Fibroblast of skin of right quadriceps (primary cell): ENCODE measurements at places on chromosomes 1 and 21.

DNA sequence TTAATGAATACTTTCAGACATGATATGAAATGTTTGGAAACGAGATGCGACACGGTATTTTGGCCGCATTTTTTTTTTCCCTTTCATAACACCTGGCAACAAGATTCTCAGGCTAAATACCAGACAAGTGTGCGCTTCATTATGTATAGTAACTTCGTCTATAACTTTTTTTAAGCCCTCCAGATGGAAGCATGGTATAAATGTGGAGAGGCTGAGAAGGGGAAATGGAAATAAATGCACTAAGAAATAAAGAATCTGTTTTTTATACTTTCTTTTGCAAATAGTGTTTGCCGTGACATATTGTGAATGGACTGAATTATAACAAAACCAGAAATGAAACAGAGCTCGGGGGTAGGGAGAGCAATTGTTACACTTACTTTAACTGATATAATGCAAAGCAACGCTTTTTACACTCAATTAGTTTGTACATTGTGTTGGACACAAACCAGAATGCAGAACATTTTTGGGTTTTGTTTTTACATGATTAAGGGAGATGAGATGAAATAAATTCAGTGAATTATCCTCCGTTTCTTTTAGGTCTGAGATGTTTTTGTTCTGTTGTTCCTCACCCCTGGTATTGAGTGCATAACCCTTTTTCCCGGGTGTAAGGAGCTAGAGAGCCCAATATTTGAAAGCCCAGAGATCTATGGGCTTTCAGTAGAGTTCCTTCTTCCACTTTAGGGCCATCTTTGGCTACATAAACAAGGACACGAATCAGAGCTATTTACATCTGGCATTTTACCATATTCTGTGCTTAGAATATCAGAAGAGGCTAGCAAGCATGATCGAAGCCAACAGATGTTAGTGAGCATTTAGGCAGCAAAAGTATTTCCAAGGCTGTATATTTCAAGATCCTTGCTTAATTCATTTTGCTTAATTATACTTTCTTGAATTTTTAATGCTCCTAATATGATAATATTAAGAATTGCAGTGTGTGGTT, 478.0 kb downstream of the CAMTA1 start:
- no peak for DNase-seq

GRCh38 chr1:38607526-38607925, 252.0 kb downstream of the RRAGC start:
- DNase-seq, result no peak

DNA sequence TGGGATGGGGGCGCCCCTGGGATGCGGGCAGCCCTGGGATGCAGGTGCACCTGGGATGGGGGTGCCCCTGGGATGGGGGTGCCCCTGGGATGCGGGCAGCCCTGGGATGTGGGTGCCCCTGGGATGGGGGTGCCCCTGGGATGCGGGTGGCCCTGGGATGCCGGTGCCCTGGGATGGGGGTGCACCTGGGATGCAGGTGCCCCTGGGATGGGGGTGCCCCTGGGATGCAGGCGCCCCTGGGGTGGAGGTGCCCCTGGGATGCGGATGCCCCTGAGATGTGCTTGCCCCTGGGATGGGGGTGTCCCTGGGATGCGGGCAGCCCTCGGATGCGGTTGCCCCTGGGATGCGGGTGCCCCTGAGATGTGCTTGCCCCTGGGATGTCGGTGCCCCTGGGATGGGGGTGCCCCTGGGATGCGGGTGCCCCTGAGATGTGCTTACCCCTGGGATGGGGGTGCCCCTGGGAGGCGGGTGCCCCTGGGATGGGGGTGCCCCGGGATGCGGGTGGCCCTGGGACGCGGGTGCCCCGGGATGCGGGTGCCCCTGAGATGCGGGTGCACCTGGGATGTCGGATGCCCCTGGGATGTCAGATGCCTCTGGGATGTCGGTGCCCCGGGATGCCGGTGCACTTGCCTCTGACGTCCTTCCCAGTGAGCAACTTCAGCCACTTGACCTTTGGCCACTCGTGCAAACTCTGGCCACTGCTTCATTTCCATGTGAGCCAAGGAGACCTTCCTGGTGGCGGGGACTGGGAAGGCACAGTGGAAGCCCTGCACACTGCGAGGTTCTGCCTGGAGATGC, 37.3 kb upstream of the SLC19A1 start:
- no peak for DNase-seq

GRCh38 chr1:83857103-83857502, 141.8 kb downstream of the TTLL7 start:
- DNase-seq, result peak; percentile 68

GRCh38 chr1:4308806-4309205, 345.6 kb upstream of the AJAP1 start:
- no peak for DNase-seq

GRCh38 chr1:66981679-66982078, 56.9 kb downstream of the MIER1 start:
- no peak for DNase-seq

DNA sequence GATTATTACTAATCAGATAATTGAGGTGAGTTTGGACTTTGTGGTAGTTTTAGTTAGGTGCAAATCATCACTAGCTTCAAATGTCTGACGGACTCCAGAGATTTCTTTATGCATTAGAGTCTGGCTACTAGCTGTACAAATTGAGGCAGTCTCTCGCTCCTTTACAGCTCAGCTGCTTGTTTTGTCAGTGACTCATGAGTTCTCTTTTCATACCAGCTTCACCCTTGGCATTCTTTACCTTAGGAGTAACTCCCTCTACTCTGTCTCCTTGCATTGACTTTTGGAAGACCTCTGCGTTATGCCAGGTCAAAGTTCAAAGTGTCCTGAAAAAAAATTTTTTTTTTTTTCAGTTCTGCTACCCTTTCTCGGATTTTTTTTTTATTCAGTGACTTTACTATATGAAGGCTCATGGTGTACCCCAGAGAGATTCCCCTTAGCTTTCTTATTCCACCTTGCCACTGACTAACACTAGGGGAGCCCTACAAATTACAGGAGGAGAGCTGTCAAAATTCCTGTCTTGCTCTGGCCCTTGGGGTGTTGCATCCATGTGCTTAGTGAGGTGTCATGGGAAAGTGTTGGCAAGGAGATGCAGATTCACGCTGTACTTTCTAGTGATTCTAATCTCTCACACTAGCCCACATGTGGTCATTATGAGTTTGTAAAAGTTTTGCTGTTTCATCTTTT, 576.6 kb downstream of the ADGRL2 start:
- DNase-seq, result no peak
